Activated T-cell treated with anti-CD3 and anti-CD28 coated beads, Interleukin-2, amount 50 U/mL, for 72 hours (primary cell): ENCODE measurements at places on chromosomes 3 and 15. TPM values are rescaled to one million over a fixed set of nuclear protein-coding genes. Genes with fewer than 3 reads are reported as not detected.

Gene ADIPOQ
- total RNA-seq = not detected

Gene SCN11A
- total RNA-seq = 0.44 TPM

Gene LRTM1
- not detected for total RNA-seq

Gene WDR72
- total RNA-seq = not detected

Gene ALPK3
- 0.46 TPM for total RNA-seq

Gene MAGEF1
- total RNA-seq = 27.9 TPM

Gene ALDH1A2
- 2.6 TPM for total RNA-seq

Gene PXYLP1
- total RNA-seq = 14.3 TPM

DNA sequence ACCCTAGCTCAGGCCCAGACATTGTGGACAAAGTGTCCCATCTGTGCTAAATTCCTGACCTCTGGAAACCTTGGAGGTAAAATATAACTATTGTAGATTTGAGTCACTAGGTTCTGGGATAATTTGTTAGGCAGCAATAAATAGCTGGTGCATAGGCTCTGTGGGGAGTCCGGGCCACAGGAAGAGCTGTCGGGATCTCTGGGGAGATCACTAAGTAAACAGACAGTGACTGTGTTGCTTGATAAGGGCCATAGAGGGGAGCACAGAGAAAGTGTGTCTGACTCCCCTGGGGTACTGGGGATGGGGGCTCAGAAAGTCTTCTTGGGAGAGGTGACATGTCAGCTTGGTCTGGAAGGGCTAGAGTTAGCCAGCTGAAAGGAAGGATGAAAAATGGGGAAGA is 37.7 kb upstream of the MRPS22 start:
- no peak for DNase-seq

DNA sequence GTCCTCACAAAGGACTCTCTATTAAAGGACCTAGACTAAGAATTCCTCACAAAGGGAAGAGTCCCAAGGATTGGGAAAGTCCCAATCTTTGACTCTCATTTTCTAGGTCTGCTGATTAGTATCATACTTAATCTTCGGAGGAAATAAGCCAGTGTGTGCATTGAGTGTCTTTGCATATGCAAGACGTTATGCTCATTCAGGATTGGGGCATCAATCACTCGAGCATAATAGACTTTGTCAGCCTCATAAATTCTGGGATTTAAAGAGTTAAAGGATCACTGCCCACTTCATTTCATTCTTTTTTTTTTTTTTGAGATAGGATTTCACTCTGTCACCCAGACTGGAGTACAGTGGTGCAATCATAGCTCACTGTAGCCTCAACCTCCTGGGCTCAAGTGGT is 154.3 kb downstream of the RBPMS2 start:
- DNase-seq = no peak

DNA sequence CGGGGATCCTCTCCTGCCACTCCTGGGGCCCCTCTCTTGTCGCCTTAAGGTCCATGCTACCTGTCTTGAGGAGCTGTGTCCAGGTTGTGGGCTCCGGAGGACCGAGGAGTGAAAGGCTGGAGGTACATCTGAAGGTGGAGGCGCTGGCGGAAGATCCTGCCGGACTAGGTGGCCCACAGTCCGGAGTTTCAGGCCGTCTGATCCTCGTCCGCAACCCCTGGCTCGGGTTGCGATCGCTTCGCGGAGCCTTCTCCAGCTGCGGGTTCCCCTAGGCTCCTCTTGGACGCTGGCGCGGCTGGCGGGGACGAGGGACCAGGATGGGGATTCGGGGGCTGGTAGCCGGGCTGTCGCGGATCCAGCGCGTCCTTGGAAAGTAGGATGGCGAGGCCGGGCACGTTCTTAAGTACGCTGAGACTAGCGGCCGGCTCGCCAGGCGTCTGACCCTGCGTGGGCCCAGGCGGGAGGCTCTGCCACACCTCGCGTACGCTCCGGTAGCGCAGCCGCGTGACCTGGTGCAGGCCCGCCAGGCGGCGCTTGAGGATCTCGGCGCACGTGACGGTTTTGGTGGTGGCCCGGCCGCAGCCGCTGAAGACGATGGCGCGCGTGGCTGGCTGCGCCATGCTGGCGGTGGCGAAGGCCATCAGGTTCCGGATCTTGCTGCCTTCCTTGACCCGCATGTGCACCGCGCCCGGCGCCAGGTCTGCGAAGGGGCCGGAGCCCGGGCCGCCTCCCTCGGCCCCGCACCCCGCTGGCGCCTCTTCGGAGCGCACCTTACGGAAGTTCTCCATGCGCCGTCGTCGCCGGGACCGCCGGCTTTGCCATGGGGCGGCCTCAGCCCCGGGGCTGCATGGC is 550 bp downstream of the RPP25 start:
- DNase-seq = peak; percentile 79

DNA sequence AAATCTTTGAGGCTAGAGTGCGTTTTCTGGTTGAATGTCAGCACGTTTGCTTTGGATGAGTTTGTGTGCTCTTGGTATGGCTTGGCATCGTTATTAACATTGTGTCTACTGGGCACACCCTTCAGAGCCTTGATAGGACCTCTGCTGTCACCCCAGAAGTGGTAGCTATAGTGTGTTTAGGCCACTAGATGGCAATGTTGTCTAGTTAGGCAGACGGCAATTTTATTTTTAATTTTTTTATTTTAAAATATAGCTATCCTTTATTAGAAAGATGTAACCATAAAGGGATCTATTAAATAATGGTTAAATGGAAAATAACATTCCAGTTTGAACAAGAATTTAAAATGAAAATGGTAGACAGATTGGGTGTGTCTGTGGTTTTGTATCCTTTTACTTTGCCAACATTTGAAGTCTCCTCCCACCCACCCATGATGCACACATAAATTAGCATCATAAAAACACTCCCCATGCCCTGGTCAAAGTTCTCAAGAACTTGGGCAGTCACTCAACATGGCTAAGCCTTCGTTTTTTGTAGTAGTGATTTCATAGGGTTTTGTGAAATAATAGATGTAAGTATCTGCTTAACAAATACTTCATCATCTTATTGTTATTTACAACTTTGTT is 200.7 kb downstream of the KCNH8 start:
- peak; percentile 5 for DNase-seq

- no peak for DNase-seq
Observed at GRCh38 chr3:196049653-196050052, 32.2 kb downstream of the TFRC start.

DNA sequence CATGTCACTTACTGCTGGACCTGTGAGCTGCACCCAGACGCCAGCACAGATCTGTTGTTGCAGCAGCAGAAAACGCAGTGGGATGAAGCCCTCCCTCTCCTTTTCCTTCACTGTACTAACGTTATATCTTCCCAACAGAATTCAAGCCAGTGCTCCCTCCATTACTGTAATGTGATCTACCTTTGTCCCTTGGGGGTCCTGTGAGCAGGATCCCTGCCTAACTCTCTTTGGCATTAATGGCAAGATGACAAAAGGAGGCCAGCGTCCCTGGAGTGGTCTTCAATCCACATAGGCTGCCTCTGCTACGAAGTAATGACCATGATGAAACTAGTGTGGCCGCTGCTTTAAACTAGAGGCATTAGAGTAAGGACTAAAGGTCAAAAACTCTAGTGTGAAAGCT is 69.3 kb upstream of the SOX14 start:
- DNase-seq = no peak

DNA sequence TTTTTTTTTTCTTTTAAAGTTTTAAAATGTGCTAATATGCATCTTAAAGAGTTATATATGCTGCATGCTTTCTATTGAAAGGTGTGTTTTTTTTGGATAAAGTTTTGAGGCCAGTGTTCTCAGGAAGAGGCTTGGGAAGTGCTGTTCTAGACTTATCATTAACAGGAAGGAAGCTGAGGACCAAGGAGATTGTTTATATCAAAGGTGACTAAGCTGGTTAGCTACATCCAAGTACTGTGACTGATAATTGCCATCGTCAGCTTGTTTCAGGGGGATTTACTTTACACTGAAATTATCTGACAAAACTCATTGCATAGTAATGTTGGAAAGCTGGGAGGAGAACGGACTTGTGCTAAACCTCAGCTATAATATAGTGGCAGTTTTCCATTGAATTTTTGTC is 36.3 kb upstream of the UTS2B start:
- DNase-seq = no peak

DNA sequence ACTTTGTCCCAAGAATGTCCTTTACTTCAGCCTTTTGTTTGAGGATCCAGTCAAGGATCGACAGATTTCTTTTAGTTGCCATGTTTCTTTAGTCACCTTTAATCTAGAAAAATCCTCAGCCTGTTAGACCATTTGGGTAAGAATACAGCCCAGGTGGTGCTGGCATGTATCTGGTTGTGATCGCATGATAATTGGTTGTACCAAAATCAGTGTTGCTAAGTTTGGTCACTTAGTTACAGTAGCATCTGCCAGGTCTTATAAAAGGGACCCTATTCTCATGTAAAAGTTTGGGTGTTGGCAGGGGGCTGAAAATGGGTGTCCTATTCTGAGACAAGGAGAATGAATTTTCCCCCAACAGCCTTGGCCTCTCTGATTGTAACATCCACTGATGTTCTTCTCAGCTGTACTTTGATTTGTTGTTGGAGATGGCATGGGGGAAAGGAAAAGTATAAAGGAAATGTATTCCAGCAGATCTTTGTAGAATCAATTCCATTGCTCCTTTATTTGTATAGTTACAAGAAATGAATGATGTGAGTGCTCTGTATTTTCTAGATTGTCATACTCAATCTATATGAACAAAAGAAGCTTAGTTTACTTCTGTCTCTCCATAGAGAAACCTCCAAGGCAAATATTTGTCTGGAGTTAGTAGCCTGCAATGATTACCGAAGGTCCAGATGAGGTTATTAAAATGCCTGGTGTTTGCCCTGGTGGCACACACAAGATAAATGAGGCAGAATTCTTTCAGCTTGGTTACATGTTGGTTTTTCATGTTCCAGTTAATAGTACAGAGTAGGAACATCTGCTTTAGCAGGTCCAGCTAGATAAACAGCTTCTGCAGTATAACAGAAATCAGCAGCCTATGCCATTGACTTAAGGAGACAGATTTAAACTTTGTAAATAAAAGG is 65.7 kb downstream of the CMTM8 start:
- no peak for DNase-seq

DNA sequence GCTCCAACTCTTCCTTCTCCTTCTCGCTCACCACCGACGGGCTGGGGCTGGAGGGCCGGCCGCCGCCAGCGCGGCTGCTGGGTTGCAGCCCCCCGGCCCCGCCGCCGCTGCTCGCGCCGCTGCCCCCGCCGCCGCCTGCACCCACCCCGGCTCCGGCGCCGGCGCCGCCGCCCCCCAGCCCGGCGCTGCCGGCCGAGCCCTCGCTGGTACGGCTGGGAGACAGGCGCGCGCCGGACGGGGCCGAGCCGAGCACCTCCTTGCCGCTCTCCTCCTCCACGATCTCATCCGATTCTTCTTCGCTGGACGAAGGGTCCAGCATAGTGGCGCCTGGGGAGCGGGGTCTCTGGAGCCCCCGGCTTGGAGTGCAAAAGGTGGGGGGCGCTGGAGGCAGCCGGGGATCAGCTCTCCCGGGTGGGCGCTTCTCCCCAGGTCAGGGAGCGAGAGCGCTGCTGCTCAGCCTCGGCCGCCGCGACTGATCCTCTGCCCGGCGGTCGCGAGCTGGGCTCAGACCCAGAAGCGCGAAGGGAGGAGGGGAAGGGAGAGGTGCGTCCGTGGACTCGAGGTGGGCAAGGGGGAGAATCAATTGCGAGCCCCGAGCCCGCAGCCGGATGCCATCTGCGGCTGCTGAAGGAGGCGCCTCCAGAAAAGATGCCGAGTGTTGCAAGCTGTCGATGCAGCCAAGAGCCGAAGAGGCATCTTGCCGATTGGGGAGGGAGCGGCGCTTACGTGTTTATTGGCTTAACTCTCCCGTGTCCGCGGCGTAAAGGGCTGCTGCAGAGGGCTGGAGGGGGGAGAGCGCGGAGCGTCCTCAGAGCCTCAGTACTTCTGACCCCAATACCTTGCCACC is at the start of gene CADPS:
CADPS (minus strand) TSS at position 706 of the 847 bp plus-strand sequence; CDS start at position 319, 387 bp downstream.
- DNase-seq = no peak

- DNase-seq = no peak
Observed at GRCh38 chr3:32571192-32571485, 481 bp upstream of the DYNC1LI1 start.

DNA sequence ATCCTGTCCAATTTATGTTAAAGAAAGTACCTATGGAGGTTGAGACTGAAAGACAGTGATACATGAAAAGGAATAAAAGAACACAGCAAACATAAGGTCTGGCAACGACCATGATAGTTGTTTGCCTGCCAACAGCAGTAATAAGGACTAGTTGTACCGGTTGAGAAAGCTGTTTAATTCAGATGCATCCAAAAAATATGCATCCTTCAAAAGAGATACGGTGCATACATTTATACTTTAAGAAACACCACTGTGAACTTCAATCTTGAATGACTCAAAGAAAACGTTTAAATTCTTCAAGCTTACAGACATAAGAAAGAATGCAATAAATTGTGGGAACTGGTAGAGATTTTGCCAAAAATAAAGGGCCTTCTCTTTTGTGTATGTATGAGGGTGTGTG is 492.1 kb downstream of the NLGN1 start:
- no peak for DNase-seq

- peak; percentile 68 for DNase-seq
Observed at GRCh38 chr15:70095408-70096214, 2.1 kb downstream of the TLE3 start.

- DNase-seq = no peak
Observed at GRCh38 chr3:115248274-115248673, 101.2 kb upstream of the ZBTB20 start.

GRCh38 chr3:101667331-101667730 is 9.6 kb downstream of the ZBTB11 start:
- DNase-seq = no peak

GRCh38 chr15:73212424-73212823 is 156.3 kb downstream of the HCN4 start:
- DNase-seq = no peak

DNA sequence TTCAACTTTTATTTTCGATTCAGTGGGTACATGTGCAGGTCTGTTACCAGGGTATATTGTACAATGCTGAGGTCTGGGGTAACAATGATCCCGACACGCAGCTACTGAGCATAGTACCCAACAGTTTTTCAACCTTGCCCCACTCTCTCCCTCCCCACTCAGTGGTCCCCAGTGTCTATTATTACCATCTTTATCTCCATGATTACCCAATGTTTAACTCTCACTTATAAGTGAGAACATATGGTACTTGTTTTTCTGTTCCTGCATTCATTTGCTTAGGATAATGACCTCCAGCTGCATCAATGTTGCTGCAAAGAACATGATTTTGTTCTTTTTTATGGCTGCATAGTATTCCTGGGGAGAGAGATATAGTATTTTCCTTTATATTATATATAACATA is 75.7 kb upstream of the EPHB3 start:
- DNase-seq = no peak

- no peak for DNase-seq
Observed at GRCh38 chr15:63212050-63213004, 22.9 kb downstream of the RAB8B start.
